Dermis blood vessel endothelial cell (primary cell): ENCODE measurements at places on chromosomes 3 and 15. TPM values are rescaled to one million over a fixed set of nuclear protein-coding genes. Genes with fewer than 3 reads are reported as not detected.

The ZCWPW2 gene
- total RNA-seq, result 0.19 TPM in 1 of 2 replicates, not detected in the other

The C3orf20 gene
- not detected in 2 replicates for total RNA-seq

DNA sequence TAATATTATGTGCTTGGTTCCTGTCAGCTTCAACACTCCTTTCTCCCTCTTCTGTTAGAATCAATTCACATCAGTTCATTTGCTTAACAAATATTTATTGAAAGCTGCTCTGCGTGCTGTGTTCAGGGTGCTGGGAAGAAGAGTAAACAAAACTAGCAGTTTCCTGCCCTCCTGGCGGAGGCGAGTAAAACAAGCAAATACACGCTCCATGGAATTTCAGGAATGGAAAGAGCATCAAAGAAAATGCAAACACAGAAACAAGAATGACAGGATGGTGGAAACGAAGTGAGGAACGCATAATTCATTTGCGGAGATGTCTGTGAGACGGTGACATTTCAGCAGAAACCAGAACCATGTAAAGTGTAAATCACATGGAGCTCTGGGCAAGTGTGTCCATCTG is 49.4 kb upstream of the SPTSSB start:
- DNase-seq, result peak; percentile 36

The NCKIPSD gene
- total RNA-seq, result 6.3 and 8.9 TPM in 2 replicates

DNA sequence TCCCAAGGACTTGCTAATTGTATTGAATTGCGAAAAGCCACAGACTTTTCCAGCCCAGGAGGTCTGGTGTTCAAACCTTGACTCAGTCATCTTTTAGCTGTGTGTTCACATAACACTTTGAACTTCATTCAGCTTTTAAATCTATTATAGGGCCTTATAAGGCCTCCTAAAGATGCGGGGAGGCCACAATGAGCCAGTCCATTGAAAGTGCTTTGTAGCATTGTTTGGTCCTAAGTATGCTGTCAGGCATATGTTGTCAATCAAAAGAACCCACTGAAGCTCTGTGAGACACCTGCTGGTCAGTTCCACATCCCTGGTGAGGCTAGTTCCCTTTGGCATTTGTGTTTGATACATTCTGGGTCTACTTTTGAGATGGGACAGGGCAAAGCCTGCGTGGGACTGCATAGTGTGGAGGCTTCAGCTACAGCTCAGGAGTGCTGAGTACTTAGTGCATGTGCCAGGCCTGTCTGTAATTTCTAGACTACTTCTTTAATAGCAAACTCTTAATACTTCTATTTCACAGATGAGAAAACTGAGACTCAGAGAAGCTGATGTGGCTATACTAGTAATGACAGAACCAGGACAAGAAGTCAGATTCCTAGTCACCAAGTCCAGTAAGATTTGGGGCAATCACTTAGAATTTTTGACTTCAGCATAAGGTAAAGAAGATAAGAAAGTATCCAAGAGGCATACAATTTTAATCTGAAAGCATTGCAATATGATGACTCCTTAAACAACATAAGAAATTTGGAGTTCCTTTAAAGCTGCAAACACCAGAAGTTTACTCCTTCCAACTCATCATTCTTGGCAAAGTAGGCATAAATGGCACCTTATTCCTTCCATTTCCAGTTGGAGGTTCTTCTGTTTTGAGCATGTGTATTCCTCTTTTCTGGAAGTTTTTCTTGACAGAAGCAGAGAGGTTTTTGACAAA is 213.0 kb downstream of the PDCD6IP start:
- peak; percentile 32 for DNase-seq

The SLC25A36 gene
- 51.3 and 60.6 TPM in 2 replicates for total RNA-seq

GRCh38 chr15:24039683-24040082 is 352.6 kb upstream of the NDN start:
- DNase-seq, result no peak
